T-cell (primary cell): ENCODE measurements at places on chromosomes 4 and X. TPM values are rescaled to one million over a fixed set of nuclear protein-coding genes. Genes with fewer than 3 reads are reported as not detected.

GRCh38 chr4:185559915-185560281, 24.6 kb upstream of the PDLIM3 start:
- no peak overlapping the region for H3K4me3 ChIP-seq
- H3K4me1 ChIP-seq: no peaks in the 10 kb centered on the region
- no peak overlapping the region for H3K27ac ChIP-seq
- no peaks in the 10 kb centered on the region for H3K36me3 ChIP-seq

DNA sequence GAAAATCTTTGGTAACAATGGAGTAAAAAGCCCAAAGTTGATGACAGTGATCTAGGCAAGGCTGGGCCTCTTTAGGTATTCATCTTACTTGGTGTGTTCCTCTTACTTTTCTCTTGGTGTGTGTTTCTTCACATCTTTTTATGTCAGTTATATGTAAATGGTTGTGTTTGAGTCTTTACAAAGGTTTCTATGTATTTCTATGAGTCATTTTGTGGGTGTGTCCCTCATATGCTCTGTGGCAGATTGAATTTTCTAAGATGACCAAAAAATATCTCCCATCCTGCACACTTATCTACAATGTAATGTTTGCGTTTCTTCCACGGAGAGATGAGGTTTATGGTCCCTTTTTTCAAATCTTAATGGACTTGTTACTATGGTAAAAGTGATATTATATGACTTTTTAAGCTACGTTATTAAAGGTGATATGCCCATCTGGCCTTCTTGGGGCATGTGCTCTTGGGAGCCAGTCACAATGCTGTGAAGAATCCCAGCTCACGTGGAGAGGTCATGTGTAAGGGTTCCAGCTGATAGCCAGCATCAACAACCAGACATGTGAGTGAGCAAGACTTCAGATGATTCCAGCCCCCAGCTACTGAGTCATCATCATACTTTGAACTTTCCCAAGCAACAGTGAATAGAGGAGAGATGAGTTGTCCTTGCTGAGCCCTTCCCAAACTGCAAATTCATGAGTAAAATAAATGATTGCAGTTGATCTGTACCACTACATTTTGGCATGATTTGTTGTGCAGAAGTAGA, 126.9 kb downstream of the CBLL2 start:
- H3K4me1 ChIP-seq: no peaks in the 10 kb centered on the region
- no peak for DNase-seq
- H3K36me3 ChIP-seq: no peaks in the 10 kb centered on the region
- H3K27ac ChIP-seq: no peak overlapping the region
- H3K27me3 ChIP-seq: no peaks in the 10 kb centered on the region

GRCh38 chr4:133162941-133163340, 13.8 kb downstream of the PCDH10 start:
- H3K27ac ChIP-seq: no peak overlapping the region
- H3K27me3 ChIP-seq: no peaks in the 10 kb centered on the region
- no peak overlapping the region for H3K4me3 ChIP-seq
- no peaks in the 10 kb centered on the region for H3K36me3 ChIP-seq

- no peak overlapping the region for H3K4me3 ChIP-seq
- H3K36me3 ChIP-seq: no peaks in the 10 kb centered on the region
- DNase-seq: no peak
- no peaks in the 10 kb centered on the region for H3K27me3 ChIP-seq
These were observed 9.2 kb upstream of the IQSEC2 start for GRCh38 chrX:53290441-53291041.

- peaks cover 68% of the 10 kb centered on the region for H3K4me1 ChIP-seq
- peaks cover 23% of the 10 kb centered on the region for H3K27me3 ChIP-seq
These were observed 9.5 kb downstream of the RGS12 start for GRCh38 chr4:3302173-3302785.

DNA sequence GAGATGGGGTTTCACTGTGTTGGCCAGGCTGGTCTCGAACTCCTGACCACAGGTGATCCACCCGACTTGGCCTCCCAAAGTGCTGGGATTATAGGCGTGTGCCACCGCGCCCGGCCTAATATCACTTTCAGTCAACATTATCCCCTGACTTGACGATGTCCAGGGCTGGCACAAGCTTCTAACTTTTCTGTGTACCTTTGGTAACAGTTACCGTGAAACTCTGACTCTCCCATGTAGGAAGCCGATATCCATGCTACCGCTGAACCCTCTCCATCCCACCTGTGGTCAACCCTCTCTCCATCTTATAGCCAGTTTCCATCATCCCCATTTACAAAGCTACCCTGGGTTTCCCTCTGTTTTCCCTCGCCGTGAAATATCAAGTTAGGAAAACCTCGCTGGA, 77.5 kb downstream of the CRLF2 start:
- H3K27ac ChIP-seq: no peak overlapping the region
- DNase-seq: no peak
- H3K4me1 ChIP-seq: no peaks in the 10 kb centered on the region
- H3K36me3 ChIP-seq: no peaks in the 10 kb centered on the region

GRCh38 chr4:147223576-147223975, 257.3 kb upstream of the EDNRA start:
- H3K27me3 ChIP-seq: no peaks in the 10 kb centered on the region
- no peaks in the 10 kb centered on the region for H3K4me1 ChIP-seq
- H3K4me3 ChIP-seq: no peak overlapping the region

GRCh38 chrX:46327566-46328115, 217.6 kb downstream of the ZNF674 start:
- no peak overlapping the region for H3K27ac ChIP-seq
- no peak overlapping the region for H3K4me3 ChIP-seq
- H3K27me3 ChIP-seq: peaks cover 2% of the 10 kb centered on the region
- no peaks in the 10 kb centered on the region for H3K36me3 ChIP-seq

- H3K4me1 ChIP-seq: no peaks in the 10 kb centered on the region
- no peaks in the 10 kb centered on the region for H3K36me3 ChIP-seq
- DNase-seq: no peak
These were observed 47.7 kb downstream of the C4orf50 start for GRCh38 chr4:5970381-5971077.

- DNase-seq: no peak
- H3K36me3 ChIP-seq: no peaks in the 10 kb centered on the region
- H3K27ac ChIP-seq: no peak overlapping the region
- H3K4me3 ChIP-seq: no peak overlapping the region
- H3K27me3 ChIP-seq: no peaks in the 10 kb centered on the region
These were observed 86.3 kb downstream of the GPRIN3 start for GRCh38 chr4:89221167-89221867.

- no peak overlapping the region for H3K27ac ChIP-seq
- H3K36me3 ChIP-seq: no peaks in the 10 kb centered on the region
- no peak overlapping the region for H3K4me3 ChIP-seq
- no peak for DNase-seq
These were observed 3.6 kb downstream of the VSIG4 start for GRCh38 chrX:66036231-66036630.

DNA sequence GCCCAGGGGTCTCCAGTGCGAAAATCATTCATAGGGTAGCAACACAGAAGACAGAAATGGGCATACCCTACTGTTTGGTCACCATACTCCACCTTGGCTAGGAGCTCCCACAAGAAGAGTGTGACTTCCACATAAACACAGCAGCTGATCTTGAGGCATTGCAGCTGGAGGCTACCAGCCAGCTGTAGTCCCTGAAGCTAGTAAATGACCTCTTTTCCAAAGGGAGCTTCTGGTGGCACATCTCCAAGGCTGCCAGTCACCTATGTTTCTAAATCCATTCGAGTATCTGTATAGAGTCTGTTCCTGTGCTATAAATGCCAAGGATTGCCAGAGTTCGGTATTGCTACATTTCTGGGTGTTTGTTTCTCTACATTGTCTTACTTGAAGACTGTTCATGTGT, 21.3 kb upstream of the PNPLA4 start:
- no peaks in the 10 kb centered on the region for H3K36me3 ChIP-seq
- no peak for DNase-seq
- no peaks in the 10 kb centered on the region for H3K4me1 ChIP-seq
- H3K4me3 ChIP-seq: no peak overlapping the region
- H3K27ac ChIP-seq: no peak overlapping the region

DNA sequence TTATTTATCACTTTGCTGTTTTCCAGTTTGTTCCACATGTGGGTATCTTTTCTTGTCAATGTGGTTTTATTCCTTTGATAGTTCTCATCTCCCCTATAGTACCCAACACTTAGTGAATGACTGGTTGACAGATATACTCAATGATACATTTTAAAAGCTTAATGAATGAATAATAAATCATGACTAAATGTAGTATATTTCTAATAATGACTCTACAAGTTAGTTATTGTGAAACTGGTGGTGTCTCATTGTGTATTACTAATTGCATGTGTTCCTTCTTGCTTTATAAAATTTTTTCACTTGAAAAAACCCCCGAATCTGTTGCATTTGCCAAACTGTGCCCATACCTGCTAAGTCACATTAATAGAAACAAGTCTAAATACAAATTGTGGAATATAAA, 95.4 kb downstream of the MBNL3 start:
- DNase-seq: no peak
- no peaks in the 10 kb centered on the region for H3K4me1 ChIP-seq
- no peaks in the 10 kb centered on the region for H3K36me3 ChIP-seq

- no peaks in the 10 kb centered on the region for H3K36me3 ChIP-seq
- H3K4me3 ChIP-seq: no peak overlapping the region
- no peaks in the 10 kb centered on the region for H3K27me3 ChIP-seq
- DNase-seq: no peak
These were observed 118.0 kb upstream of the EDNRA start for GRCh38 chr4:147362938-147363337.

Gene PARM1
- 0.26 TPM for total RNA-seq

Gene GABRG1
- not detected for total RNA-seq
